LHCN-M2 (cell line): ENCODE measurements at places on chromosomes 3 and 15. TPM values are rescaled to one million over a fixed set of nuclear protein-coding genes. Genes with fewer than 3 reads are reported as not detected.

RTP1 gene
- total RNA-seq: not detected in 2 replicates

IQSEC1 gene
- total RNA-seq: 6.6 and 7.7 TPM in 2 replicates

DBR1 gene
- 20.1 and 20.5 TPM in 2 replicates for total RNA-seq

SPESP1 gene
- 7.9 TPM in 2 replicates for total RNA-seq

PARP3 gene
- 34.2 and 44.0 TPM in 2 replicates for total RNA-seq

PLA2G4E gene
- total RNA-seq: not detected in 2 replicates

CCDC54 gene
- not detected in 2 replicates for total RNA-seq

GMNC gene
- 0.75 TPM in 1 of 2 replicates, not detected in the other for total RNA-seq

DNA sequence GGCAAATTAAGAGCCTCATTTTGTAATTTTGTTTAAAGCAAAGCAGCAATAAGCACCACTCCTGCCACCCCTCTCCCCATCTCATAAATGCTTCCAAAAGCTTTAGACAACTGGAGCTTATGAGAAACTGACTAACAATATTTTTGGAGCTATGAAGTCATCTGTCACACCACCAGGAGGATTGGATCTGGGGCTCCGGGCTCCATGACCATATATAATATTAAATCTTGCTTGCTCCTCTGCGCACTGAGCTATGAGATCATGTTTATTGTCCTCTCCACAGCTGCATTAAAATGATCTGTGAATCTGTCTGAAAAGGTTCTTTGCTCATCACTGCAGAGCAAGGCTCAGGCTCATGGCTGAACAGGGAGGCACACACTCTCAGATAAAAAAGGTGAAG, 323.7 kb downstream of the ZNF621 start:
- no peak for DNase-seq

- DNase-seq: no peak
Measured at GRCh38 chr3:13411186-13411860, 8.8 kb downstream of the NUP210 start.

DNA sequence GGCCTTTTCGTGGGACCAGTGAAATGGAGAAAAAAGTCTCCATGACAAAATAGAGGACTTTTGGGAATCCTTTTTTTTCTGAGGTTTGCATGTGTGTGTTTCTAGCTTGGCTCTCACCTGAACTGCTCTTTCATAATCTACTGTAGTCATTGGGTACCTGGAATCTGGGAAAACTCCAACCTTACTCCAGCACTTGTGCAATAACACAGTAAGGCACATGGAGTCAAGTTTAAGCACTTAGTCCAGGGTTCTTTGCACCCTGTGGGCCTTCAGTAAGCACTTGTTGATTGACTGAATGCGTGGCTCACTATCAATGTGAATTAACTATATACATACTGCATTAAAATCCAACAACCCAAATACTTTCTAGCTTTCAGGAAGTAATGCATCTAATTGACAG, 299.5 kb downstream of the ZBTB20 start:
- DNase-seq: no peak

DNA sequence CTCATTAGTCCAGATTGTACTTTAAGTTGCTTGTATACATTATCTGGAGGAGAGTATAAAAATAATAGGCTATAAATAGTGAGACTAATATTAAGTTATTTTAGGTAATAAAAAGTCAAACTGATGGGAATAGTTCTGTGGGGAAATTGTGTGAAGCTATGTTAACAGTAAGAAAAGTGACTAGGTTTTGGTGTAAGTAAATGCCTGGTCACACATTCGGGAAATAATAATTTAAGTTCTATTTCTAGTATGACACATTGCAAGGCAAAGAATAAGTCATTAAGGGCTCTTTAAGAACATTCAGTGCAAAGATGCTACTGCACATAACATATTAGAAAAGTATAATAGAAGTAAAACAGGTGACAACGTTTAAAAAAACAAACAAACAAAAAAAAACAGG, 18.8 kb upstream of the NRROS start:
- no peak for DNase-seq

DNA sequence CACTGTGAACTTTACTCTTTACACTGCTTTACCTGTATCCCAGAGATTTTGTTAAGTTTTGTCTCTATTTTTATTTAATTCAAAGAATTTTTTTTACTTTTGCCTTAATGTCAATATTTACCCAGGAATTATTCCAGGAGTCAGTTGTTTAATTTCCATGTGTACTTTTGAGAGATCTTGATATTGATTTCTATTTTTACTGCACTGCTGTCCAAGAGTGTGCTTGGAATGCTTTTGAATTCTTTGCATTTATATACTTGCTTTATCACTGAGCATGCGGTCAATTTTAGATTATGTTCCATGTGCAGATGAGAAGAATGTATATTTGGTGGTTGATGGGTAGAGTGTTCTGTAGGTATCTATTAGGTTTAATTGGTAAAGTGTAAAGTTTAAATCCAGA, 461.0 kb upstream of the GBE1 start:
- DNase-seq: no peak

DNA sequence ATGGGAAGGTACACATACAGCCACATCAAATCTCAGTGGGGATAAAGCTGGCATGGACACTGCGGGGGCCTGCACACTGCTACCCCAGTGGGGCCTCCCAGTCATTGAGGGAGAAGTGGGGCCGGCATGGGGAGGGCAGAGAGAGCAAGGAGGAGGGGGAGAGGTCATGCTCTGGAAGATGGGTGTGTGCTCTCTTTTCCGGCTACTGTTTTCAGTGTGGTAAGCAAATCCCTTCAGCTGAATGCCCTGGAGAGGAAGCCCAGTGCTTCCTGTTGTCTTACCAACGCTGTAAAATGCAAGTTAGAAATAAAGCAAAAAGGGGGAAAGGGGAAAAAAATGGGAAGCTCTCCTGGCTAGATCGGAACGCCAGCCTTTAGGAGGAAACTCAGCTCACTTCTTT, 30.8 kb downstream of the NRROS start:
- DNase-seq: no peak

GRCh38 chr15:50458348-50459112, 34.3 kb downstream of the USP8 start:
- DNase-seq: no peak

GRCh38 chr3:108100906-108101660, 10.3 kb upstream of the CD47 start:
- DNase-seq: no peak

- no peak for DNase-seq
Measured at GRCh38 chr3:124456506-124456905, 273.7 kb upstream of the UMPS start.

GRCh38 chr3:155386919-155387318, 93.4 kb upstream of the STRIT1 start:
- DNase-seq: peak; percentile 3

- DNase-seq: no peak
Measured at GRCh38 chr3:25457671-25458419, 29.8 kb downstream of the RARB start.

GRCh38 chr15:78004222-78004727, 73.2 kb downstream of the TBC1D2B start:
- DNase-seq: no peak

- no peak for DNase-seq
Measured at GRCh38 chr3:131553495-131554247, 50.9 kb upstream of the MRPL3 start.

DNA sequence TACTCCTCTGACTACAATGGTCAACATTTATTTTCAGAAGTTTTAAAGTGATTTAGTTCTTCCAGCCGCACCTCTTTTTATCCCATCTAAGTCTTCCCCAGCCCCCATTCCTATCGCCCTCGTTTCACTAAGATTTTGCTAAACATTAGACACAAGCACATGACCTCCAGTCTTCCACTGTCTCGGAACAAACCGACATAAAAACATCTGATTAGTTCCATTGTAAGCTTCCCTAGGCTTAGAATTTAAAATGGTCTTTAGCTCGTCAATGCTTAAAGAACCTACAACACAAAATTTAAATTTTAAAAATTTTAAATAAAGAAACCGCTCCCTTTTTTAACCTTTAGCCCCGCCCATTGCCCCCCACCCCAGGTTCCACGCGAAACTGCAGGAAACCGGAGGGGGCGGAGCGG, 284 bp upstream of the TSC22D2 start:
- peak; percentile 77 for DNase-seq

DNA sequence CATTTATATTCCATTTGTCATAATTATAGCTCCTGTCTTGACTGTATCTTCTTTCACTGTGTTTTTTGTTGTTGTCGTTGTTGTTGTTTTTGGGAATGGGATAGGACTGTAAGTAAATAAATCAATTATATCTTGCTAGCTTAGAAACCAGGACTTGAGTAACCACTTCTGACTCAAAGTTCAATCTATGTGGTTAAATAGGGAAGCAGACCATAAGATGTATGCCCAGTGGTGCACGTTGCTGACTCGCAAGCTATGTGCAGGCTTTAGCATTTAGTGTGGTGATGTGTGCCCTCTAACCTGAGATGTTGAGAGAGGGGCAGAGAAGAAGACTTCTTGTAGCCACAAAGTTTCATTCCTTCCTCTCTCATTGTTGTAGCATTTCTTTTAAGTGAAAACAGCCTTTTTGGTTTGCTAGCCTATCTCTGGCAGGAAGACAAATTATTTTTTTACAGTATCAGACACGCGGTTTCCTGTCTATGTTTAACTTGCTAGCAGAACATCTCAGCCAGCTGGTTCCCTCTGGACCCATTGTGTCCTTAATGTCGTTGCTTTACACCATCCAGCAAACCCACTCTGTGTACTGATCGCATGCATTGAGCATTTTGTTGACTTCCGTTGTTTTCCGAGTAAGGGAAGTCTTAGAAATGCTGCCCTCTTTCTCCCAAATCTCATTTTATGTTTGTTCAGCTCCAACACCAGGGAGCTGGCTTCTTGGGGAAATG, 52.1 kb downstream of the TGFBR2 start:
- peak; percentile 65 for DNase-seq

- peak; percentile 48 for DNase-seq
Measured at GRCh38 chr3:58299839-58300516, 6.1 kb upstream of the RPP14 start.

- DNase-seq: no peak
Measured at GRCh38 chr3:46881596-46882376, 4.3 kb downstream of the PTH1R start.

DNA sequence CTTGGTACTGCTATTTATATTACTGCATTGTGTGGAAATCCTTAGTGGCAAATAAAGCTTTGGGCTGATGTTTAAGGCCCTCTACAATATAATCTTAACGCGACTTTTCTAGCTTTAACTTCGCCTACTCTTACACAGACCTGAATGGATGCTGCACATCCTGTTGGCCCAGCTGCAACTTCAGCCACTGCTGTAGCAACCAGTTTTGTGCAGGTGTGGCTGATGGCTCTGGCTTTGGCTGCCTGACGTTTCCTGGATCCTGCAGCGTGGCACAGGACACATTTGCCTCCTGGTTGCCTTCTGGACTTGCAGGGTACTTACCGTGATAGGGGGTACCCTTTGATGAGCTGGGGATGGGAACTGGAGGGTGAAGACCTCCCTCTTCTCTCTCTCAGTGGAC, 20.2 kb upstream of the ERICH6 start:
- DNase-seq: no peak

DNA sequence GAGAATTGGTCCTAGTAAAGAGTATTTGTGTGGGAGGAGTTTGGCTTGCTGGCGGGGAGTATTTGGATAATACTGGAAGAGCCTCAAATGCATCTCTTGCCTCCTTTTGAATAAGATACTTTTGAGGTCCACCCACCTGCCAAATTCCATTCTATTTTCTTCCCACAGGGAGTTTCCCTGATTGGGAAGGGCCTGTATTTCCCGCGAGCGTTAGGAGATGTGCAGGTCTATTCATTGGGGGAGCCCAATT, 406 bp upstream of the RASA2 start:
- DNase-seq: no peak

GRCh38 chr15:79595306-79595705, 163.2 kb downstream of the MINAR1 start:
- DNase-seq: no peak
